ENCODE measurements at places on chromosomes 2 and 18.

DNA sequence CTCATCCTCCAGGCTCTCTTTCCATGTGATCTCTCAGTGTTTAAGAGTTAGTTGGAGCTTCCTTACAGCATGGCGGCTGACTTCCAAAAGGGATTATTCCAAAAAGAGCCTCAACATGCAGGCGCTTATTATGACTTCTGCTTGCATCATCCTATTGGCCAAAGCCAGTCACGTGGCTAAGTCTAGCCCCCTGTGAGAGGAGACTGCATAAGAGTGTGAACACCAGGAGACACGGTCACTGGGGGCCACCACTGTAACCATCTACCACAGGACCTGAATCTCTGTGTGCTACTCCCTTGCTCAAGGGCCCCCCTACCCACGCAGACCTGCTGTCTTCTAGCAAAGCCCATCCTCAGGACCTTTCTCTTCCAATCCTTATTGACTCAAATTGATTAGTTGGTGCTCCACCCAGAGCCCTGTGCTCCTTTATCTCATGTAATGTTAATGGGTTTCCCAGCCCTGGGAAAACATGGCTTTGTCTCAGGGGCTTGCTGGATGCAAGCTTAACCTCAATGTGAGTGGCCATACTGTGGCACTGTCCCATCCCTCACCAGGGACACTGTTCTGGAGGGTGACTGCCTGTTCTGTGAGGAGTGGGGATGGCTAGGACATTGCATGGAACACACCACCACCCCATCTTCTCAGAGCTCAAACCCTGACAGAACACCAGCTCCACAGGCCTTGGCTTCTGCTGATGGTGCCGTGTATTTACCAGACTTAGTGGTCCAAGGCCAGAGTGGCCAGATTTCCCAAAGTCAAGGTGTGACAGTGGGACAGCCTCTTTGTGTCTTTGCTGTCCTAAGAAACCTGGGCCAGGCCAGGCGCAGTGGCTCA is 4.2 kb downstream of the IL1RN start:
- DNase-seq: no peak

- DNase-seq: no peak
These were observed 53.2 kb downstream of the ADCYAP1 start for GRCh38 chr18:957829-958228.

DNA sequence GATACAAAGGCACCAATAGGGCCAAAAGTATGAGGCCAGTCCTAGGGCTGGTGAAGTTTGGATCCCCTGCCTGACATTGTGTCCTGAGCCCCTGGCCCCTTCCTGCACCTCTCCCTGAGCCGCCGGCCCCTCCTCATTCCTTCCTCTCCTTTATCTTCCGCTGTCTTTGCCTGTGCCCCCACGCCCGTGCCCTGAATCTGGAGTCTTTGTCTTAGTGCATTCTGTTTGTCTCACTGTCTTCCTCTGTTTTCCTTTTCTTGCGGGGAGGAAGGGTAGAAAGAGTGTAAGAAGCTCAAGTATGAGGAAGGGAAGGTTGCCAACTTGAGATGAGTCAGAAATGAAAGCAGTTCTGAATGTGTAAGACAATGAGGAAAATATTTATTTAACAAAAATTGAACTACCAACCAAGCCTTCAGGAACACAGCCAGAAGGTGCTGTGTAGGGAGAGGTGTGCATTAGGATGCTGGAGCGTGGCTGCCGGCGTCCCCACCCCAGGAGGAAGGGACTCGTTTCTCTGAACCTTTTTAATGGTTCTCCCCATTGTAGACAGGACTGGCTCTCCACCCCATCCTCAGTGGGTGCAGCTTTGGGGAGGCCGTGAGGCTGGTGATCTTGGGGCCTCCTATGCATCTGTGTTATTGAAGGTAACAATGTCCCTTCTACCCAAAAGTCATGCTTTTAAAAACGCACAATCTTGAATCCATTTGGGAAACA is 133.1 kb downstream of the NEDD4L start:
- no peak for DNase-seq

GRCh38 chr2:103176294-103176915 is 414.6 kb downstream of the TMEM182 start:
- DNase-seq: no peak

GRCh38 chr2:198448789-198449188 is 644.4 kb downstream of the PLCL1 start:
- DNase-seq: no peak

- DNase-seq: no peak
These were observed 84.5 kb downstream of the PTRHD1 start for GRCh38 chr2:24708537-24709152.

- no peak for DNase-seq
These were observed 50.6 kb upstream of the MAPRE2 start for GRCh38 chr18:34990597-34990996.

- no peak for DNase-seq
These were observed 66.6 kb upstream of the SNTG2 start for GRCh38 chr2:883803-884748.

- DNase-seq: peak; percentile 48
These were observed 31.5 kb downstream of the ACVR1C start for GRCh38 chr2:157596992-157597681.

DNA sequence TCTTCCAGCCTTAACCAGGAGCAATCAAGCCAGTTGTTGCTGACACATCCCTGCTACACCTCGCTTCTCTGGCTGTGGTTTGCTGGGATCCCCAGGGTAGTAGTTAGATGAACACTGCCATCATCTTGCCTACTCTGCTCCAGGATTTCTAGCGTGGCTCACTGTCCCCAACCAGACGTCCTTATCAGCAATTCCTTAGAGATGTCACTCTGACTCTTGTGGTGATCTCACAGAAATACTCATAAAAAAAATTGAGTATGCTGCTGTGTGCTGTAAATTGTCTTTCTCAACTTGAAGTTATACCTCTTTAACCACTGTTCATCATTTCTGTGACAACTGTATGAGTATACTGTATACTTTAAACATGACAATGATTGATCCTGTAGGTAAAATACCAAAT is 63.2 kb downstream of the PLCL1 start:
- no peak for DNase-seq

- DNase-seq: no peak
These were observed 57.2 kb upstream of the ACVR1 start for GRCh38 chr2:157933160-157933920.

DNA sequence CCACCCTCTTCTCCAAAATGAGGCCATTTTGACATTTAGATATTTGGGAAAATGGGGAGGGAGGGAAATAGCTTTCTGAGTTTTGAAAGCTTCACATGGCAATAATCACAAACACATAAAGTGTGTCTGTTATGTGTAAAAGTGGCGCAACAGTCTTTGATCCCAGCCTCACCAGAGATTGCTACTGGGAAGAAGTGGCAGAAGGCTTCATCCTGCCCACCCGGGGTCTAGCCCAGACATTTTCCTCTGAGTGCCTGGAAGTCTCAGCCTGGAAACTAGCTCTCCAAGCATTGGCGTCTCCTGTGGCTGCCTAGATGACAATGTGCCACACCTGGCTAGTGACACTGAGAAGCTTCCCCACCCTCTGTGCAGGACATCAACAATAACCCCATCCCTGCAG is 1.7 kb upstream of the LBH start:
- DNase-seq: no peak

DNA sequence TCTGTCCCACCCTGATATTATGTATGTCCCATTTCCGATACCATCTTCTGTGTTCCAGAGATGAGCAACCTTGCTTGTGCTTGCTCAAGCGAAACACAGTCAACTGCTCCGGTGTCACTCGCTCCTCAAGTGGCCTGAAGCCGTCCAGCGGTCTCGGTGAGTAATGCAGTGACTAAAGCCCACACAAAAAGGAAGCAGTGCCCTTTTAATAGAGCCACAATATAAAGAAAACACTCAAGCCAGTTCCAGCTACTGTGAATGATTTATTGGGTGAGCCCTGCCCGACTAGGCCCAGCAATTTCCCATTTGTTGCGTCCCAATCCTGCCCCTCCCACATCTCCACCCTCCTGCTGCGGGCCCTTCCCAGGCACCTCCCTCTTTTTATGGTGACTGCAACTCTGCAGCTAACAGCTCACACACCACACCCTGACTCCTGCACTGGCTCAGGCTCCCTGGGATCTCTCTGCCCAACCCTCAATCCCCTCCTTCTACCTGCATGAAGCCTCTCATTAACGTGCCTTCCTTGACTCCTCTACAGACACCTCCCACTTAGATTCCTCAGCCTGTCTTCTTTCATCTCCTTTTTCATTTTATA is 44.2 kb upstream of the DSC1 start:
- no peak for DNase-seq

DNA sequence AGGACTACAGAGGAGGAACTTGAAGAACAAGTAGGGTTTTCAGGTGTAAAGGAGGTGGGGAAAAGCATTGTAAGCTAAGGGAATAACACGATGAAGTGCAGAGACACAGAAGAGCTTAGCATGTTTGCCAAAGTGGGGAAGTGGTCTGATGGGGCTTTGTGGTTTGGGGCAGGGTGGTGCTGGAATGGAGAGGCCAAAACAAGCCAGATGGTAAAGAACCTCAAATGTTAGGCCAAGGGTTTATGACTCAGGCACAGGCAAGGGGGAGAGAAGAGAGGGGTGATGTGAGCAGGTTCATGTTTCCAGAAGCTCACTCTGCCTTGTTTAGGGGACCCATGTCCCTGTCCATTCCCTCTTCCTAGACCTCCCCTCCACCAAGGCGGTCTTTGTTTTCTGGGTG is 104.5 kb upstream of the YWHAQ start:
- no peak for DNase-seq

DNA sequence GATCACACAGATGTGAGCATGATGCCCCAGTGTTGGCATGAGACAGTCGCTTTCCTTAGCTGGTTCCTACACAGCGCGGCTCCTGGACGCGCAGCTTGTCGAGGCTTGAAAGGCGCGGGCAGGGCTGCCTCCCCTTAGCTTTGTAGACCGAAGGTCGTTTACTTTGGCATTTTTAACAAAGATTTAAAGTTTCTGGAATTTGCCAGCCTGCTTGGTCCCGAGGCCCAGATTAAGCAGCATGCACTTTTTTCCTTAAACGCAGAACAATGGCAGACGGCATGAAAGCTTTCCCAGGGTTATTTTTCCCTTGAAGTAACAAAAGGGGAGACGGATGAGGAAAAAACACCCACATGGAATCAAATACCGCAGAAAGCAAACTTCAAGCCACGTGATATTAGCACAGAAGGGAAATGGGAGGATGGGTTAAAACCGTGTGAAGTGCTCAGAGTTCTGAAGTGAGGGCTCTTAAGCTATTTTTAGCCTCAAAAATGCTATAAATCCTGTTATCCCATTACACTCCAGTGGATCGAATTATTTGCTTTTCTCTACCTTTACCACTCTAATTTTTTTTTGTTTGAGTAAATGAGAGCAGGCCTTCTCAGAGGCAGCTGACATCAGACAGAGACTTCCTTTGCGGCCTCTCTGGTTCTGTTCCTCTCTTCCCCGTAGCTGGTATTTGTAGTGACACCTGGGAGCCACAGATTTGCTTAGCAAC is 55.7 kb downstream of the NPAS2 start:
- DNase-seq: no peak

- DNase-seq: no peak
These were observed 8.0 kb downstream of the C2orf92 start for GRCh38 chr2:97677480-97677879.

DNA sequence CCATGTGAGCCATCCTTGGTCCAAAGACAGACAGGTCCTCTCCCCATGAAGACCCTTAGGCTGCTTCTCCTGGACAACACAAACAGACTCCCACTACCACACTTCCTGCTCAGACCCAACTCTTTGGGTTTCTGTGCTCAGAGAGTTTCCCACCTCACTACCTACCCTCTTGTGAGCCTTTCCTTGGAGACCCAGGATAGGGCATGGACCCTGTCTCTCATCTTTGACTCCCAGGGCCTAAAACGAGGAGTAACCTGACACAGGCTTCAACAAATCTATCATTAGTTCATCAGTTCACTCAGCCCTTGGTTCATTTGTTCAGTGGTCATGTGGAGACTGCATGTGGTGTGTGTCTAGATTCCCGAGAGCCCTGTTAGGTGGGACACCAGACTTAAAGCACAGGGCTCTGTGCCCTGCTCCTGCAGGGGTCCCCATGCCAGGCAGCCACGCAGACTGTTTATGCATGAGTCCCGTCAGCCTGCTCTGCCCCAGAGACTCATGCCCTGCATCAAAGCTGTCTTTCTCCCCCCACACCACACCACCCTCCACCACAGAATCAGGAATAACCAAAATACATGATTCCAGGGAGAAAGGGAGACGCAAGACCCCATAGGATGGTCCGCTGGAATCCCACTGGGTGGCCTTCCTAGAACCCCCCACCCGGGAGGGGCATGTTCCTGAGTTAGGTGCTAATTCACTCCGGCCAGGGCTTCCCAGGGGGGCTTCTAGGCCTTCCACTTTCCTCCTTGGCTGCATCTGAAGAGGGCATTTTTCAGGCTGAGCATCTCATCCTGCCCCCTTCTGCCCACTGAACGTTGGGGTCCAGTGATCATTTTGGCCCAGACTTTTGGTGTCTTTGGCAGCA is 100.2 kb upstream of the TEX51 start:
- no peak for DNase-seq

GRCh38 chr18:919078-919477 is 14.4 kb downstream of the ADCYAP1 start:
- DNase-seq: no peak

DNA sequence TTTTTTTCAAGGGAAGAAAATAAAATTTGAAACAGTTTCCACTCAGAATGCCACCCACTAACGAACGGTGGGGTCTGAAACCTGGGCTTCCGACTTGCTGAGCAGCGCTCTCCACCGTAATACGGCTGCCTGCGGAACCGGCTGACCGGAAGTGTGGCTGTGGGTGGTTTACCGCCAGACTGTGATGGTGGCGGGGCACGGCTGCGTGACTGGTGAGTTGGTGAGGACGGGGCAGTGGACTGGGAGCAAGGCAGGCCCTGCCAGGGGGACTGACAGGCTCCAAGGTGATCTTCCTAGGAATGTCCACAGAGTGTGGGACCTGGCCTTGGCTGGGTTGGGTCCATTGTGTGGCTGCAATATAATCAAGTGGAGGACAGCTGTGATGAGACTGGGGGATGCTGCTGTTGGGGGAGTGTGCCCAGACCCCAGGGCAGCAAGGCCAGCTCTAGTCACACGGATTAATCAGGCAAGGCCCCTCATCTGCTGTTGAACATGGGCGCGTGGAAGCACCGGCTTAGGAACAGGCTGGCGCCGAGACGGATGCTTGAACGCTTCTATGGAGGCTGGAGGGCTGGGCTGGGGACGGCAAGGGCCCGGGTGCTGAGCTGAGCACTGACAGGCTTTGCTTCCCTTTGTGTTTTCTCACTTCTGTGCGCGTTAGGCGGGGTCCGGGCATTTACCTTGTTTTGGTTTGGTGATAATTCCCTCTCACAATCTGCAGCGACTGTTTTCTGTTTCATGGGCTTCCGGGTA is 357.7 kb upstream of the SPRED2 start:
- no peak for DNase-seq

- DNase-seq: no peak
These were observed 23.4 kb upstream of the C1QL2 start for GRCh38 chr2:119181791-119182445.
